NCI-H82 (cell line): ENCODE measurements at places on chromosomes 5 and 9.

GRCh38 chr5:96743065-96743768, 64.5 kb downstream of the ERAP1 start:
- DNase-seq: no peak

GRCh38 chr5:156655732-156656131, 194.4 kb upstream of the PPP1R2B start:
- DNase-seq: no peak

- DNase-seq: peak; percentile 3
Observed at GRCh38 chr5:43926923-43927322, 323.9 kb downstream of the NNT start.

DNA sequence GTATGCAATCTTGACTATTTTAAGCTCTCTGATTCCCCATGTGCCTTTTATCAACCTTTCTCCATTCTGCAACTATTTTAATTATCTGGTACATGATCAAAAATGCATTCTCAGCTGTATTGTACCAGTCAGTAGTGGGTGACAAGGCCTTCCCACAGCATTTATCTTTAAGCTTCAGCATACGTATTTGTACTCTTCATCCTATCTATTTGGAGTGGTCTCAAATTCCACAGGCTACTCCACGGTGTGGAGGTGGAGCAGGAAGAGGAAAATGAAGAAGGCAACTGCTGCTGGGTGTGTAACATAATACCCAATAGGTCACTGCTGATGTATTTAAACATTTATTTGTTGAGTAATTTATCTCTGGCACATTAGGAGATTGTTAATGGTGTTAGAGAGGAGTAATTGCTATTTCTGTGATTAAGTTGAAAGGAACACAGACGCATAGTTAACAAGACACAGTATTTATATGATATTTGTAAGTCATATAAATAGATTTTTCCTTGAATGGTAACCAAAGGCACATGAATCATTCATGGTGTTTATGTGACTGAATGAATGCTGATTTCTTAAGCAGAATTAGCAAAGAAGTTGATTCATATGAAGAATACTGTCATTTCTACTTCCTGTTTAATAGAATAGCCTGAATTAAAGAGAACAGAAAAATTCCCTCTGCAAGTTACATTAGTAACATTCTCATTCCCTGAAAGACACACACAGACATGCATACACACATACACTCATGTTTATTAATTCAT, 153.8 kb upstream of the NR3C1 start:
- DNase-seq: no peak

DNA sequence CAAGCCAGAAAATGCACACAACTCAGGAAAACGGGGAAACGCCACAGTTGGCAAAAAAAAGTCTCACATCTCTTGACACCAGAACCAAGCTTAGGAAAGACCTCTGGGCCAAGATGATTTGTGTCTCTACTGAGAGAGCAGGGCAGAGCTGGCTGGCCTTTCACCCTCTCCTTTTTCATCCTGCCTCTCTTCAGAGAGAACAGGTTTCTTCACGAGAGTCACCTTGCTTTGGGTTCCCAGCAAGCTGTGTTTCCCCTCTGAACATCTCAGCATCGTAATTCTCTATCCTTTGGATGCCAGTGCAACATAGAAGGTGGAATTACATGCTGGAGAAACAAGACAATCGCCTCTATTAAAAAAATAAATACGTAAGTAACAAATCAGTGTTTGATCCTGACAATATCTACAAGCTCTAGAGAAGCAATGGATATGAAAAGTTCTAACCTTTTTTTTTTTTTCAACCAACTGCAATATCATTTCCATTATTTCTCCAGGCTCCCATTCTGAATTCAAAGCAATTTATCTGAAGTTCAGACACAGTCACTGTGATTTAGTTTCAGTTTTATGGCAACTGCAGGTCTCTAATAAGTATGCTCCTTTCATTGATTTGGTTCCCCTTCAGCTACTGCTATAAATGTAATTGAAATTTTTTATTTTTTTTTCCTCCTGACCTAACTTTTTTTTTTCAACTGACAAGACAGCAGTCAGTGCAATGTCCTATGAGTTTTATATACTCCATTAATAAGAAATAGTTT, 708.6 kb downstream of the DTWD2 start:
- DNase-seq: no peak

GRCh38 chr5:62431735-62432620, 19.4 kb downstream of the IPO11 start:
- DNase-seq: no peak

DNA sequence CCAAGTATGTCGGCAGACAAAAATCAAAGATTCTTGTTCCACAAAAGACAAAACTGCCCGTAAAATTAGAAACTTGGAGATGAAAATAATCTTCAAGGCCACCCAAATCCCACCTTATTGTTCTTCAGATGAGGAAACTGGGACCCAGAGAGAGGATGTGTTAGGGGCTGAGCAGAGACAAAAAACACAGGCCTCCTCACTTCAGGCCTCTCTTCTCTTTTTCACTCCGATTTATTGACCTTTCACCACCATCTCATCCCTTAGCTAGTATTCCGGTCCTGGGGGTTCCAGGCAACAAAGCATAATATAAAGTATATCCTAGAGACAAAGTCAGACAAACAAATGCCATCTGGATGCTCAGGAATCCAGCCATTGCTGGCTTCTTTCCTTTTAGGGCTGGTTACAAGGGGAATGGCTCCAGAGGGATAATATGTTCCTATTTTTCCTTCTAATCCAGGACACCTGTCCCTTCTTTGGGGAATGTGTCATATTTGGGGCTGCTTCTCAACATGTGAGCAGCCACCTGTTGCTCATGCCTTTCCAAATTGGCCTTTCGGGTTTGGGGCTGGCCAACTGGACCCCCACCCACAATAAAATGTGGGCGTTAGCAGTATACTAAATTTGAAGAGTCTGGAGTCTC, 42.2 kb upstream of the AFAP1L1 start:
- DNase-seq: no peak

DNA sequence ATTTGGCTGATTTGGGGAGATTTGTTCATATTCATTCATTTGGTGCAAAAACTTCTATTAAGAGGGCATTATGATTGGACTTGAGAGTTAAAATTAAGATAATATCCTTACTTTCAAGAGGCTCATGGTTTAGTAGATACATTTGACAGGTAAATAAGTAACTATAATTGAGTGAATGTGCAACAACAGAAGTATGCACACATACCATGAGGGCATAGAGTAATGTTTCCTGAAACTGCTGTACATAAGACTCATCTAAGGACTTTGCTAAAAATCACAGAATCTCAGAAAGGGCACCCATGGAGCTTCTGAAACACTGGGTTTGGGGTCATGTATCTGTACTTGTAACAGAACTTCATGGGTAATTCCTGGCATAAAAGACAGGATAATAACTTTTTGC, 70.1 kb upstream of the PPP2R2B start:
- DNase-seq: no peak

- no peak for DNase-seq
Observed at GRCh38 chr9:134152488-134152887, 11.9 kb downstream of the RNU6ATAC start.

DNA sequence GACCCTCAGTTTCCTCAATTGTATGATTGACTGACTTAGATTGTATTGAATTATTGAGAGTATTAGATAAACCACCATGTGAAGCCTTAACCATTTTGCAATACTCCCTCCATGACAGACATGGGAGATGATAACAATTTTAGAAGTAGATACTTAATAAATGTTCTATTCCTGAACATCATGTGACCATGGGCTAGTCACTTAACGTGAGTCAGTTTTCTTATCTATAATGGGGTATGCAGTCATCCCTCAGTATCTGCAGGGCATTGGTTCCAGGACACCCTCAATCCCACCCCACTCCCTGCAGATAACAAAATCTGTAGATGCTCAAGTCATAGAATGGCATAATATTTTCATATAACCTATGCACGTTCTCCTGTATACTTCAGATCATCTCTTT, 31.0 kb downstream of the SNX18 start:
- no peak for DNase-seq

- DNase-seq: no peak
Observed at GRCh38 chr5:147853372-147853987, 22.0 kb upstream of the SPINK1 start.

- no peak for DNase-seq
Observed at GRCh38 chr9:96720435-96720834, 57.5 kb downstream of the ZNF510 start.

GRCh38 chr5:31935496-31936369, 238.4 kb downstream of the GOLPH3 start:
- no peak for DNase-seq

GRCh38 chr9:117276444-117276843, 138.4 kb downstream of the ASTN2 start:
- DNase-seq: no peak

GRCh38 chr9:68530618-68531017, 10.1 kb downstream of the TMEM252 start:
- peak; percentile 32 for DNase-seq

DNA sequence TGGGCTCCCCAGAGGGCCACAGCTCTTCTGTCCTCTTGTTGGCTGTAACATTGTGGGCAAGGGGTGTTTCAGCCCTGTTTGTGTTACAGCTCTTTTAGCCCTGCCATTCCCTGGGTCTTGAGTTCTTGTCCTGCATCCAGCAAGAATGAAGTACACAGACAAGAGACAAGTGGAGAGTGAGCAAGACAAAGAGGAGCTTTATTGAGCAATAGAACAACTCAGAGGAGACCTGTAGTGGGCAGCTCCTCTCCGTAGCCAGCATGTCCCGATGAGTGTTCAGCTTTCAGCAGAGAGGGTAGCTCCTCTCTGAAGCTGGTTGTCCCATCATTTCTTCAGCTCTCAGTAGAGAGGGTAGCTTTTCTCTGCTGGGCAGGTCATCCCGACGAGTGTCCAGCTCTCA, 22.9 kb downstream of the JMY start:
- no peak for DNase-seq

DNA sequence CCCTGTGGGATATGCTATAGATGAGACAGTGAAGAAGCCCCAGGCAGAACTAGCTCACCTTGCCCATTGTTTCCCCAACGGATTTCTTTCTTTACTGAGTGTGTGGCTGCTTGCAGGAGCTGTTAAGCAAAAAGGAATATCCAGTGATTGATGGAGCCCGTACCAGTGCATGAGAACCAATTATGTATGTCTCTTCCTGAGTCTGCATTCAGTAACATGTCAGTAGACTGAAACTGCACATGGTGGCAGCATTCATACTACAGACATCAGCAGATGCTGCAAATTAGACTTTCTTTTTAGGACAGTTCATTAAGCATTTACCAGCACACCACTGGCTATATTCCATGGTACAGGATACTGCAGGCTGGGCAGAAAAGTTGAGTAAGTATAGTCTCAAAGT, 90.3 kb upstream of the PLCXD3 start:
- DNase-seq: no peak

DNA sequence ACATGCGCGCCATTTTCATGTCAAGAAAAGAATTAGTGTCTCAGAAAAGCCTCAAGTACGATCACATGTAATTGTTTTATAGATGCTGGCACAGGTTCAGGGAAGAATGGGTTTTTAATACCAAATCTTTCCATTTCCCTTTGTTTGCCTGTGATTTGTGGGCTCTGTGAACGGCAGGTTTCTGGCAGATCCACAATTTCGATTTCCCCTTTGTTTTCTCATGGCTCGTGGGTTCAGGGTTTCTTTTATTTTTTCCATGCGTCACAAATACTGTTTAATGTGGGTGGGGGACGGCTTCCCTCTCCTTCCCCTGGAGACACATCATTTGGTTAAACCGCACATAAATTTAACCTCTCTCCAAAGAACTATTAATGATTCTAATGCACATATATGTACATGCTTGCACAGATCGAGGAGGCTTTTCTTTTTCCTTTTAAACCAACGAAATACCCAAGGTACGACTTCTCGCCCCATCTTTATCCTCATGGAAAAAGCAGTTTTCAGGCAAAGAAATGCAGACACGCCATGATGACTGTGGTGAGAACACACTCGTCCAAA, 195.9 kb downstream of the SLIT3 start:
- DNase-seq: no peak

GRCh38 chr5:93044859-93045666, 536.0 kb downstream of the NR2F1-AS1 start:
- DNase-seq: peak; percentile 86
